Activated T-helper 17 cell treated with anti-CD3 and anti-CD28 coated beads, Interleukin-2, amount 50 U/mL, for 72 hours (primary cell): ENCODE measurements at places on chromosomes 4 and X. TPM values are rescaled to one million over a fixed set of nuclear protein-coding genes. Genes with fewer than 3 reads are reported as not detected.

Gene ETDA
- total RNA-seq = not detected

DNA sequence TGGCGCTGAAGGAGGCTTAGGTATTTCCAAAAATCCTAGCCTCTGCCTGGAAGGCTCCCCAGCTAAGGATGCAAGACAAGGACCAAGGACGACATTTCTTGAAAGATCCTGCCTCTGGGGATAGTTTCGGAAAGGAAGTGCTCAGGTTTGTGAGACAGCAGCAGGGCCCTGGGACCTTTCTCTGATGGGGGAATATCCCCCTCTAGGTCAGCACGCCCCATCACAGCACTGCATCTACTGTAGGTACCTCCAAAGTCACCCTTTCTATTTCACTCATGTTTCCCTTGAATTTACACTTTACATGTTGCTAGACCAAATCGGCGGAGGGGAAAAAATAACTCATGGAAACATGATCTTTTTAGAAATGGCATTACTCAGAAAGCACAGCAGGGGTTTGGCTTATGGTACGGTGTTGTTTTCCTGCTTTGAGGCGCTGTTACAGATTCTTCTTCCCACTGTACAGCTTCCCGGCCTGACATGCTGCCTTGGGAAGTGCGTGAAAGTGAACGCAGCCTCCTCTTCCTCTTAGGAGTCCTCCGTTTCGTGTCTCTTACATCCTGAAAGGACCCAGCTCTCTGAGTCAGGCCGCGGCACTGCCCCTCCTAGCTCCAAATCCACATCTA, 77.2 kb upstream of the DHRSX start:
- peak; percentile 58 for ATAC-seq

DNA sequence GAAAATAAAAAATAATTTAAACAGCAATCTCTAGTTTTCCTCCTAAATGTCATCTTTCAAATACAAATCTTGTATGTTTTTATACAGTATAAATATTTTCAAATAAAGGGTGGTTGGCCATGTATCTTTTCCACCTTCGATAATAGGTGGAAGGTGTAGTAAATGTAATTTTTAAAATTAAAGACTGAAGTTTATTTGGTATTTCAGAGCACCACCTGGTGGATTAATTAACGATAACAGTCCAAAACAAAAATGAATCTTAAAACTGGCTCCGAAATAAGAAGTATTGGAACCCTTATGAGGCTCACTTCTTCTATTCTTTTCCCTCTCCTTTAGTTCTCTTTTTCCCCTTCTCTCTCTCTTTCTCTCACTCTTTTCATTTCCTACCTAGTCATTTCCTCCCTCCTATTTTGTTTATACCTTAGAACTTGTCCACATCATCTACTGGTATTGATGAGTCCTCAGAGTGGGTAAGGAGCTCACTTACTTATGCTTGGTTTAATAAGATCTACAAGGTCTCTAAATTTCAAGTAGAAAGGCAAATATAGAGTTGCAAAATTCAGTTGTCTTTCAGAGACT, 82.9 kb upstream of the EXOC1L start:
- ATAC-seq = no peak

GRCh38 chr4:6071191-6071958, 53.1 kb upstream of the C4orf50 start:
- no peak for ATAC-seq

Gene ANKRD50
- total RNA-seq = 0.80 TPM

DNA sequence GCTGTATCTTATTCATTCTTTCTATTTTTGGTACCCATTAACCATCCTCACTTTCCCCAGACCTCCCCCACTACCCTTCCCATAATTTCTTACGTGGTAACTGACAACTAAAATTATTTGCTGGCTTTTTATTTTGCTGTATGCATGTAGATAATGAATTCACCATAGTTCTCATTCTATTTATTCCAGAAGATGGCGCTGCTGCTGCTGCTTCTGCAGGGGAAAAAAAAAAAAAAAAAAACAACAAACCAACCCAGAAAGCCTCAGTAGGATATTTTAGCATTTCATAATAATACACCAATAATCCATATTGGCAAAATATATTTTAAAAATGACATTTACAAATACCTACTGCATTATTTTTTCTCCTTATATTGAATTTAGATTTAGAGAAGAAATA, 416.6 kb upstream of the MAGEB18 start:
- ATAC-seq = no peak

- ATAC-seq = no peak
These were observed 14.5 kb upstream of the LNX1 start for GRCh38 chr4:53605783-53606182.

GRCh38 chr4:39476187-39476895, 17.5 kb downstream of the LIAS start:
- no peak for ATAC-seq

DNA sequence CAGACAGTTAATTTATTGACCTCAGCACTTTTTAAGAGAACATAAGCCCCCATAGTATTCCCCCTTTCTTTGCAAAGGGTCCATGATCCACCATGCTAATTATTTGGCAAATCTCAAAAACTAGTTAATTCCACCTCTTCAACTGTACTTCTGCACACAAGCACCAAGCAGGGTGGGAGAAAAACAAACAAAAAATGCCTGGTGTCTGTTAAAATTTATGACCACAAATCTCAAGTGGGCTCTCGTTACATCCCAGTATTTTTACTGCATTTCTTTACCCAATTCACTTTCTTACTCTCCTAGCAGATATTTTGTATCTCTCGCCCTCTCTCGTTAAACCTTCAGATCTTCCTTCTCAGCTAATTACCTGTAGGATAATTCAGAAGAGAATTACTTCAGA, 6.1 kb downstream of the ARSJ start:
- ATAC-seq = no peak

GRCh38 chr4:176217510-176217909, 22.1 kb upstream of the SPATA4 start:
- ATAC-seq = no peak

GRCh38 chrX:153074262-153074899, 2.1 kb downstream of the PNMA6A start:
- no peak for ATAC-seq

GRCh38 chrX:110410603-110411002, 52.0 kb downstream of the RTL9 start:
- ATAC-seq = no peak

GRCh38 chr4:6092971-6093370, 74.7 kb upstream of the C4orf50 start:
- peak; percentile 23 for ATAC-seq

GRCh38 chrX:48456628-48457331, 13.3 kb downstream of the SLC38A5 start:
- ATAC-seq = no peak

- ATAC-seq = peak; percentile 57
These were observed 513 bp downstream of the NHSL2 start for GRCh38 chrX:71910986-71911730.

DNA sequence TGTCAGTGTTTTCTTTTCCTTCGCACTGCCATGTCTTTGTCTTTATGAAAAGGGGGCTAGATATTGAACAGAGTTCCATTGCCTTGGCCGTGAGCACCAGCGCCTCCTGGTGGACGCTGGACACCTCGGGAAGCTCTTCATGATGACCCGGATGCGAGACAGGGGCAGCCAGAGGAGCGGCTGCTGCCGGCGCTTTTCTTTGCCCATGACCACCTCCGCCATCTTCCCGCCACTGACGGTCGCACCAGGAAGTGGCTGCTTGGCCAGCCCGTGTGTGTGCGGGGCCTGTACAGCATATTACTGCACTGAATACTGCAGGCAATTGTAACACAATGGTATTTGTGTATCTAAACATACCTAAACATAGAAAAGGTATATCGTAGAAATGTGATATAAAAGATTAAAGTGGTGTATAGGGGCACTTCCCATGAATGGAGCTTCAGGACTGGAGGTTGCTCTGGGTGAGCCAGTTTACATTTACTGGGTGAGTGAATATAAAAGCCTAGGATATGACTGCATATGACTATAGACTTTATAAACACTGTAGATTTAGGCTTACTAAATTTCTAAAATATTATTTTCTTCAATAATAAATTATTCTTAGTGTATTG, 15.8 kb upstream of the GRIA2 start:
- no peak for ATAC-seq

DNA sequence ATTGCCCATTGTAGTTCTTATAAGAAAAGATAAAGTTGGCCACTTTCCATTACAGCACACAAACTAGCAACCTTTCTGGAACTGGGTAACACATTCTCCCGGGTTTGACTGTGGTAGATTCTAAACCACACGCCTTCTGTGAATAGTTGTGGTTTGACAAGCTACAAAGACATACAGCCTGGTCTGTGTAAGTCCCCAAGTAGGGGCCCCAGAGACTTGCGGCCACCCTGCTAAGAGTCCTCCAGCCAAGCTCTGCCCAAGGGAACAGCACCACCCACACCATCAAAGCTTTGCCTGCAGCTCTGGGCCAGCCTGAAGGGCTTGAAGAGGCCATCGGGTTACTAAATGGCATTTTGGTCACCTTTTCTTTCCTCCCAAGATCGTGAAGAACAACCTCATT, 203.4 kb downstream of the MAML3 start:
- ATAC-seq = peak; percentile 89

DNA sequence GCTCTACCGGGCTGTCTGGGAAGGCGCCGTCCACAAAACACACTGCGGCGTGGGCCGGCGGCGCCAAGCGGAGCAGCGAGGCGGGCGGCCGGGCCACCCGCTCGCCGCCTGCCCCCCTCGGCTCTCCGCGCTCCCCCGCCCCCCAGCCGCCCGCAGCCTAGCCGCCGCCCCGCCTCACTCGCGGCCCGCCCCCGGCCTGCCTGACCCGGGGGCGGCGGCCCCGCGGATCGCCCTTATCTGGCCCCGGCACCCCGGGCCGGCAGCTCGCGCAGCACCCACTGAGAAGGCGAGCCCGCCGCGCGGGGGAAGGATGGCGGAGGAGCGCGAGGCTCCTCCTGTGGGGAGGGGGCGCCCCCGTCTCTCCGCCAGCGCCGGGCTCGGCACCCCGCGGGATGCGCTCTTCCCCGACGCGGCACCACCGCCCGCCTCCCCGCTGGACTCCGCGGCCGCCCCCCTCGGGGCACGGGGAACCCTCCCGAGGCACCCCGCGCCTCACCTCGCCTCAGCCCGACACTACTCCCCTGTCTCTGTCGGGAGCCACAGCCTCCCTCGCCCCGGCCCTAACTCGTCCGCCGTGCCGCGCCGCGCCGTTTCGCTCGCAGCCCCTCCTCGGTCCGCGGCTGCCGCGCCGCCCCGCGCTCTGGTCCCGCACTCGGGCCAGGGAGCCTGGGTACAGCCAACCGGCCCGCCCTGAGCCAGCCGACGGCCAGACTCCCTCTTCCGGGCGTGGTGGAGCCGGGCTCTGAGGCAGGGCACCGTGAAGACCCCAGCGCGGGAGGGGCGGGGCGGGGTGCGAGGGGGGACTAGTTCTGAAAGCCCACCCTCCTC, 566 bp downstream of the ATP11C start:
- ATAC-seq = peak; percentile 41

Gene POLA1
- total RNA-seq = 41.9 TPM

GRCh38 chr4:87118826-87119225, 101.6 kb downstream of the KLHL8 start:
- ATAC-seq = peak; percentile 26

- no peak for ATAC-seq
These were observed 53.9 kb upstream of the ADRA2C start for GRCh38 chr4:3712112-3712805.

DNA sequence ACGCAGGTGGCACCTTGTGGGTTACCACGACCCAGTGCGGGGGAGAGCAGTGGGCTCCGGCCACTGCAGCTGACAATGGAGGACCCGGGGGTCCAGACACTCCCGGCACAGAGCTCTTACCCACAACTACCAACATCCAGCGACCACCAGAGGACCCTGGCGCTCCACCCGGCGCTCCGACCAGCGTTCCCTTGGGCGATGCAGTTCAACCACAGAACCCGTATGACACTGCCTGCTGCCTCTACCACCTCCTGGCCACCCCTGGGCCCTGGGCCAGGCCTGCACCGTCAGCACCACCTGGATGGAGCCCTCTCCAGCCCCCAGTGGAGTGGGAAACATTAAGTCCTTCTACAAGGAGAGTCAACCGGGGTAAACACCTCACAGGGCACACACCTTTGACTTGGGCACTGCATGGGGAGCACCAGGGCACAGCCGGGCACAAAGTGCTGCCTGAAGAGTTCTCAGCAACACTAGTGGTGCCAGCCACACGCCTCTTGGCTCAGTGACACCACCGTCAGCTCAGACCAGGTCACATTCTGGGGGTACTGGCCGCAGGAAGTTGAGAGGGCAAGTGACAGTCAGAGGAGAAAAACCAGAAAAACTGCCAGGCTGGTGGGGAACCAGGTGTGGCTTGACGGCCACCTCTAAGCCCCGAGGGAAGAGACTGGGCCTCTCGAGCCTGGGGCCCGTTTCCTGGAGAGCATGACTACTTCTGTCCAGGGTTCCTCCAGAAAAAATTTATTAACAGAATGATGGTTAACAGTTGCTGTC, 2.6 kb downstream of the CTBP1 start:
- no peak for ATAC-seq

Gene XAGE1A
- not detected for total RNA-seq

GRCh38 chr4:67575232-67576058, 16.9 kb downstream of the STAP1 start:
- ATAC-seq = peak; percentile 18

GRCh38 chr4:159735281-159736207, 632.7 kb downstream of the RAPGEF2 start:
- ATAC-seq = no peak

- ATAC-seq = peak; percentile 34
These were observed 16.6 kb downstream of the HSD17B13 start for GRCh38 chr4:87306056-87306455.

Gene GYPB
- total RNA-seq = not detected

DNA sequence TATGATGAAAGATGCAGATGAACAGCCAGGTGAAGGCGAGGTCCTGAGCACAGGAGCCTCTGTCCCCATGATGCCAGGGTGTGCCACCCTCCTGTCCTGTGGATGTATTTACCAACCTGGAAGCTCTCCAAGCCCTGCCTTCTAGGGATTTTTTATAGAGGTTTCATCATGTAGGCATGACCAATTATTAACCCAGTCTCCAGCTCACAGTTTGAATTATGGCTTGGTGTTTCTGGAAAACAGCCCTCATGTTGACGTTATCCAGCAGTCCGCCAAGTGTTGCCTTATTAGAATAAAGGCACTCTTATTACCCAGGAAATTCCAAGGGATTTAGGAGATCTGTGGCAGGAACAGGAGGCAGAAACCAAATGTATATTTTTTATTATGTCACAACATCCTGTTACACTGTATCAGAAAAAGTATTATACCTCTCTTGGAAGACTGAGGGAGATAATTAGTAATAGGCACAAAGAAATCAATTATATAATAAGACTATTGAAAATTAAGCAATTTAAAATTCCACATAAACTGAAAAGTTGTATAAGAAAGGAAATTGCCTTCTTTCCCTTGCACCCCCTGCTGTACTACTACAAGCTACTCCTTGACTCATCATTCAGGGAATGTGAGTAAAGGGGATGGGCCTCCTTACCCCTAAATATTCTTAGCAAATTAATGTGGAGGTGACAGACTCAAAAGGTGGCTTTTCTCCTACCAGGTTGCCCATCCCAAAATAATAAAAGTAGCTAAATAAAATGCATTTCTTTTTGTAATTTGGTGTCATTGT, 129.6 kb downstream of the ZNF330 start:
- no peak for ATAC-seq

Gene RAI2
- 0.29 TPM for total RNA-seq
